Stimulated activated naive CD4-positive, alpha-beta T cell treated with Interleukin-2 at 50 U/mL for 16 hours (primary cell): ENCODE measurements at places on chromosomes 3 and 15.
A peak's percentile ranks its signal among the peaks of the same experiment; 100 is the strongest.

- DNase-seq: no peak
These were observed 91.4 kb upstream of the MEX3B start for GRCh38 chr15:82137261-82137660.

GRCh38 chr15:66573348-66573718 lies 7.5 kb upstream of the LCTL start:
- no peak for DNase-seq

DNA sequence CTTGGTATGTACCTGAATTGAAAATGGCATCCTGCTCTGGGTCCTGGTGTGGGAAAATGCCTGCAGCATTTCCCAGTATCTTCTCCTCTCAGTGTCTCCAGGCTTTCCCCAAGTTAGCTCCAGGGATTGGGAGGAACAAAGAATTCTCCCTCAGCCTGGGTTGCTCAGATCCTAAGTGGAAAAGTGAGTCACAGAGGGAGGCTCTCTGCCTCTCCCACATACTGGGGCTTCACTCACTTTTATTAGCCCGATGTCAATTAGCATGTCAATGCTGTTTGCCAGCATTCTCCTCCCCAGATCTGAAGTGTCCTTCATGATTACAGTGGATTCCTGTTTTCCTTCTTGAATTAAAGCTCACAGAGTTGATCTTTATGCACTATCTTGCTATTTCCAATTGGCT lies 655.0 kb downstream of the EPHA3 start:
- DNase-seq: no peak

GRCh38 chr3:134817297-134817696 lies 22.2 kb downstream of the EPHB1 start:
- no peak for DNase-seq

GRCh38 chr3:141876891-141877621 lies 613 bp downstream of the ATP1B3 start:
- DNase-seq: peak; percentile 61

- no peak for DNase-seq
These were observed 203.6 kb upstream of the NR2F2 start for GRCh38 chr15:96126859-96127258.

- peak; percentile 38 for DNase-seq
These were observed 806 bp downstream of the KLHL25 start for GRCh38 chr15:85793641-85794597.

DNA sequence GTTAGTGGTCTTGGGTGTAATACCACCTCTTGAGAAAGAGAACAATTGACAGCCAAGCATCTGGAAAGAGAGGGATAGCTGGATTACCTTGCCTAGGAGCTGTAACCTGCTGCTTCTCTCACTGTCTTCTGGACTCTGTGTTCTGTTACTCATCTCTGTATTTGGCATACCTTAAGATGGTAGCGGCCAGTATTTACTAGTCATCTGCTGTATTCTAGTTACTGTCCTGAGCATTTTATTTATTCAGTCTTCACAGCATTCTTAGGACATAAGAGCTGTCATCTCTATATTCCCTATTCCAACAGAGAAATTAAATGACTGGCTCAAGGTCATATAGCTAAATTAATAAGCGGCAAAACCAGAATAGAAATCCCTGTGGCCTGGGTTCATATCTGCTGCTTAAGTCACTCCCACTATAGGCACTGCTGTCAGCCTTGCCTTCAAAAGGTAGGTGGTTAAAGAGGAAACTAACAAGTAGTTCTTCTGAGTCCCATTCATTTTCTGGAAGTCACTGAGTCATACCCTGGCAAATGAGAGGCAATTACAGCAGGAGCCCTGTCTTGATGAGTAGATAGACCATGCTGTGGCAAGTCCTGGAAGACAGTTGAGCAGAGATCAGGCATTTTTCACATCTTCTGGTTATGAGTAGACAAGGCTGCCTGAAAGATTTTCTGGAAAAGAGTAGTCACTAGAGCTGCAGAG lies 68.2 kb downstream of the RAB7A start:
- peak; percentile 40 for DNase-seq

DNA sequence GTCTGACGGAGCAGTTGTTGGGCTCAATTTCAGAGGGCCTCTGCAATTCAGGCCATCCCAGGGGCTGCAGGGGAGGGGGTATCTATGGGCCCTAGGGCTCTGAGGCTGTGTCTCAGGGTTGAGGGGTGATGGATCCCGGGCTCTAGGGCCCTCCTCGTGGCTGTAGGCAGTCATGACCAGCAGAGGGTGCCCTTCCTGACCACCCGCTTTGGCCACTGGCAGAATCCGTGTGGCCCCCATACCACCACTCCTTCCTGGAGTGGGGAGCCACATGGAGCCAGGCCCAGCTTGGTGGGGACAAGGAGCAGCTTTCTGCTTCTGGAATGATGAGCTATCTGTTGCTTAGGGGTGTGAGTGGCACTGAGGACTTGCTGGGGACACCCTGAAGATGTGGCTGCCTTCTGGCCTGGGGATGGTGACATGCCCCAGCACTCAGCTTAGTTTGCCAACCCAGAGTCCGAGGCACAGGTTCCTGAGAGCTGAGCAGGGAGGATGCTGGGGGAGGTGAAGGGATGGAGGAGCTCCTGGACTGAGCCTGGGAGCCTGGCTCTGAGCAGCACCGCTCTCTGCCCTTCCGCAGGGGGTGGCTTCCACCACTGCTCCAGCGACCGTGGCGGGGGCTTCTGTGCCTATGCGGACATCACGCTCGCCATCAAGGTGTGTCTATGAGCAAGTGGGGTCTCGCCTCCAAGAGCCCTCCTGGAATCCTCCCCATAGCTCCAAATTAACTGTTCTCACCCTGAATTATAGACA lies 20.2 kb downstream of the HDAC11 start:
- no peak for DNase-seq

DNA sequence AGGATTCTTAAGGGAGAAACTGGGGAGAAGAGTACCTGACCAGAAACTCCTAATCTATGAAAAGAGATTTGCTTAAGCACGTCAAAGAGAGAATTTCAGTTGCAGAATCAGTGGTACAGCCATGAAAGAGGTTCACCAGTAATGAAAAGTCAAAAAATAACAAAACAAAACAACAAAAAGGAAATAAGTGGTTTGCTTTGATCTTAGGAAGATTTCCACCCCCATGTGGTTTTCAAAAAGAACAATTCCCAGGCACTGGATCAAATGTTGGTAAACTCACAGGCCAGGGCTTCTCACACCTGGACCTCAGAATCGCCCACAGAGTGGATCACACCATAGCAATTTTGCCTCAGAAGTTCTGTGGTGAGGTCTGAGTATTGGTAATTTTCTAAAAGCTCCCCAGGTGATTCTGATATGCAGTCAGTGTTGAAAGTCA lies 67.5 kb downstream of the TMEM39A start:
- no peak for DNase-seq

DNA sequence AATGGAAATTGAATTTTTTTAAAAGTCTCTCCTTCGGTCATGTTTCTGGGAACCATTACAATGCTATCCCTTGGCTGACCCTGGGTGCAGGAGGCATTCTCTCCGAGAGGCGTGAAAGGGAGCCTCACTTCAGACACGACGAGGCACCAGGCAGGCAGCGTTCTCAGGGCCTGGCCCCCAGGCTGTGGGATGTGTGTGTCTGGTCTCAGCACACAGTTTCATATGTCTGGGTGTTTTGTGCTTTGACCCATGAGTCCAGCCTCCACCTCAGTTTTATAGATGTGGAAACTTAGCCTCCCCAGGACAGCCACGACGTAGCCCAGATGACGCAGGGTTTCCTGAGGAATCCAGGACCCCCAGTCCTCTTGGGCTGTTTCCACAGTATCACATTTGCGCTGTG lies 34.0 kb downstream of the FGD5 start:
- DNase-seq: no peak

- DNase-seq: no peak
These were observed 35.5 kb downstream of the ASTE1 start for GRCh38 chr3:130991126-130991525.

DNA sequence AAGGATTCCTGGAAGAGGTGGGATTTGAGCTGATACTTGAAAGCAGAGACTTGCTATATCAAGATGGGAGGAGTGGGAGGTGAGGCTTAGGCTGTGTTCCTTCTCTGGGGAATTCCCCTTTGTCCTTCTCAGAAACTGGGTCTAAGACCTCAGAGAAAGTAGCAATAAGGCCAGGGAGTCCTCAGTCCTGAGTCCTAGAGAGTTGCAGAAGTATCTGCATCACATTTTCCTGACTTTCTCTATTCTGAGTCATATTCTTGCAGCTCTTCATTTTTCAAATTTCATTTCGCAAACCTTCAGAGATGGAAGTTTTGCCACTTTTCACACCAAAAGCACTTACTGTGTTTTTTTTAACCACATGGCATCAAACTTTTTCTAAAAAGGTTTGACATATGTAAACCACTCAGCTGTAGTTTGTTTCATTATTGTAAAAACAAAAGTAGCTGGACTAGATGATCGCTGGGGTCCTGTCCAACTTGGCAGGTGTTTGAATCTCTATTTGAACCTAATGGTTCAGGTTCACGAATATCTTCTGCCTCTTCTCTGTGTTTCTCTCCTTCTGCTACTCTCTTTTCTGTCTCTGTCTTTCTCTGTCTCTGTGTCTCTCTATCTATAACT lies 21.3 kb downstream of the COLQ start:
- DNase-seq: no peak

DNA sequence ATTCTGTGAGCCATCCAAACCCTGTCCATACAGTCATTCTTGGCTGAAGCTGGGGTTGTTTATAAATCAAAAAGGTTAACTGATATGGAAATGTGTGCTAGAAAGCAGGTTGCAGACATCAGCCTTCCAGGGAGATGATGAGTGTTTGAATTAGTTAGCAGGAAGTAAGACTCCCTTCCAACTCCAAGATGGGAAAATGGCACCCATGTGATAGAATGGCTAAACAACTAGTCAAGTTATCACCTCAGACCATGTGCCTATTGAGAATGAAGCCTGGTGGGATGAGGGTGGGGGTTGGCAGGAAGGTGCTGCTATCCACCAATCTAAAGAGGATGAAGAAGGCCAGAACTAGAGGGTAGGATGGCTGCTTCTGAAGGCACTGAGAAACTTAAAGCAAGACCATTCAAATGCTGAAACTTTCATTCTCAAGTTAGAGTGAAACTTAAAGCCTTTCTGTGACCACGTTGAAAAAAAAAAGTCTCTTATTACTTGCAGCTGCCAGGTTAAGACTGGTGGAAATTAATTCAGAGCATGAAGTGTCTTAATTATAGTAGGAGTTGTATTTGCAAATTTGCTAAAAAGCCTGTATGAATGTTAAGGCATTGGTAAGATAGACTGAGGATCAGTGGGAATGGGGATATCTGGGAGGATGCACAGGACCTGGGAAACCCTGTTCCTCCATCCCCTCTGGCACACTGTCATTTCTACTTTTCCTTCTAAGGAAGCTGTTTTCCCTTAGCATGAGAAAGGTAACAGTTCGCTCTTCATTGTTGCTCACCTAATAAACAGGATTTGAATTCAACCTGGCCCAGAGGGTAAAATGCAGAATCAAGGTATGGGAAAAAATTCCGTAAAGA lies 36.8 kb downstream of the CCR3 start:
- DNase-seq: no peak

DNA sequence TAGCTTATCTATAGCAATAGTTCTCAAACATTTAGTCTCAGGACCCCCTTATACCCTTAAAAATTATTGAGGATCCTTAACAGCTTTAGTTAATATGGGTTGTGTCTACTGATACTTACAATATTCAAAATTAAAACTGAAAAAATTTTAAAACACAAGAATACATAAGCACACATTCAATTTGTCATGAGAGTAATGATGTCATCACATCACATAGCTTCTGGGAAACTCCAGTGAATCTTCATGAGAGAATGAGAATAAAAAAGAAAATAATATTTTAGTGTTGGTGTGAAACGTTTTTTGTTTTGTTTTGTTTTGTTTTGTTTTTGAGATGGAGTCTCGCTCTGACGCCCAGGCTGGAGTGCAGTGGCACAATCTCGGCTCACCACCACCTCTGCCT lies 25.2 kb upstream of the ACP3 start:
- DNase-seq: no peak

GRCh38 chr3:141093971-141094684 lies 43.0 kb downstream of the SPSB4 start:
- DNase-seq: no peak

DNA sequence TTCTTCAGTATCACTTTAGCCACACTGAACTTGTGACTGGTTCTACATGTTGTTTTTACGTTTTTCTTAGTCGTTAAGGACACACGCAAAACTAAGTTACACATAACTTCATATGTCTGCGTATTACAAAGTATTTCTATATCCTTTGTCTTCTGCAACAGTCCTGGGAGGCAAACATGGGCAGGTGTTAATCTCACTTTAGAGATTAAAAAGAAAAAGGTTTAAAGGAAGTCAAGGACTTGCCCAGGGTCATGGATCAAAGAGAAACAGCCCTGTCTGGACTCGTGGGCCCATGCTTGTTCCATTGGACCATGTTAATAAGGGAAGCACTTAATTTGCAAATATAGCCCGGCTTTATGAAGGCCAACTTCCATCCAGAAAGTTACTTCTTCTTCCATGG lies 98.6 kb upstream of the LPP start:
- no peak for DNase-seq
